ENCODE measurements at places on chromosomes 3 and 15.

- DNase-seq, result no peak
Observed at GRCh38 chr3:25885544-25885943, 95.7 kb downstream of the OXSM start.

DNA sequence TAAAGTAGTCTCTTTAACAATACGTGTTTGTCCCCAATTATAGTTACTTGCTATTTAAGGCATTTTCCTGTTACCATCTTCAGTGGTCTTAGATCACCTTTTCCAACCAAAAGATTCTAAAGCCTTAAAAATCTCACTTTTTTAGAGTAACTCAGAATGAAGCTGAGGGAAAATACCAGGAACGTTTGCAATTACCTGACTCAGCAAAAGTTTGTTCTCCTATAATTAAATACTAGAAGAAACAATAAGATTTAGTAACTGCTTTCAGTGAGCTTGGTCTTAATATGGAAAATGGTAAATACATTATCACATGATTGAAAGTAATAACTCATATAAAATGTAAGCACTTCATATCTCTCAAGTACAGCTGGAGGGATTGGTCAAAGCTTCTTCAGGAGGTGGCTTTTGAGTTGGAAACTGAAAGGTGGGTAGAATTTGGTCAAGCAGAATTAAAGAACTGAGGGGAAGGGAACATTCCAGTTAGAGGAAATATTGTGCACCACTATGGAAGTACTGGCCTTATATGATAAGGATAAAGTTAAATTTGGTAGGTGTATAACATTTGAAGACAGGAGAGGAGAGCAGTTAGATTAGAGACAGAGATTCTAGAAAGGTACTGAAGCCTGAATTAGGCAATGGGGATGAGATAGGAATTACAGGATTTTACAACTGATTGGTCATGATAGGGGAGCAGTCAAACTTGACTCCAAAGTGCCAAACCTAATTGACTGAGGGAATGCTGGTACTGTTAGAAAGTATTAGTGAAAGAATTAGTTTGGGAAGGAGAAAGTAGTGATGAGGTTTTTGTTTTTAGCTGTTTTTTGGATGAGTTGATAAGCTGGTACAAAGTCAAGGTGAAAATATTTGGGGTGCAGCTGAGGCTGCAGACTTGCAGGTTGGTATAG is 21.9 kb downstream of the TSC22D2 start:
- DNase-seq, result no peak

- no peak for DNase-seq
Observed at GRCh38 chr3:133092681-133093080, 54.5 kb downstream of the TMEM108 start.

DNA sequence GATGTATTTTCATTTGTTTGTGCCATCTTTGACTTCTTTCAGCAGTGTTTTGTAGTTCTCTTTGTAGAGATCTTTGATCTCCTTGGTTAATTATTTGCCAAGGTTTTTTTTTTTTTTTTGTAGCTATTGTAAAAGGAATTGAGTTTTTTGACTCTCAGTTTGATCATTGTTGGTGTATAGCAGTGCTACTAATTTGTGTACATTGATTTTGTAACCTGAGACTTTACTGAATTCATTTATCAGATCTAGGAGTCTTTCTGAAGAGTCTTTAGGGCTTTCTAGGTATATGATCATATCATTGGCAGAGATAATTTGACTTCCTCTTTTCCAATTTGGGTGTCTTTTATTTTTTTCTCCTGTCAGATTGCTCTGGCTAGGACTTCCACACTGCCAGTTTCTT is 42.2 kb upstream of the POMGNT2 start:
- DNase-seq, result no peak

DNA sequence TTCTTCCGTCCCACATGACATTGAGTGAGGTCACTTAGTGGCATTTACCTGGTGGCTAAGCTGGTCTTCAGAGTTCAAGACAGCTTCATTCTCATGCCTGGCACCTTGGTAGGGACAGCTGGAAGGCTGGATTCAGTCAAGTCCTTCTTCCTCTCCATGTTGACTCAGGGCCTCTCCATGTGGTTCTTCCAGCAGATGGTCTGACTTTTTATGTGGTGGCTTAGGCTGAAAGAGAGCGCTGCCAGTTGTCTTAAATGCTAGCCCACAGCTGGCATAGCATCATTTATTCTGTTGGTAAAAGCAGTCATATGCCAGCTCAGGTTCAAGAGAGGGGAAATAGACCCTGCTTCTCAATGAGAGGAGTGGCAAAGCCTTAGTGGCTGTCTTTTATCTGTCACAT is 53.0 kb upstream of the CTDSPL start:
- no peak for DNase-seq

GRCh38 chr3:113828600-113828999 is 10.0 kb upstream of the GRAMD1C start:
- DNase-seq, result no peak

- DNase-seq, result no peak
Observed at GRCh38 chr3:133944181-133944580, 48.5 kb upstream of the RAB6B start.
